Central memory CD8-positive, alpha-beta T cell (primary cell): ENCODE measurements at places on chromosomes 6 and 20.
A peak's percentile ranks its signal among the peaks of the same experiment; 100 is the strongest.

GRCh38 chr6:53239526-53239925 lies 90.9 kb upstream of the GCM1 start:
- no peak for DNase-seq

GRCh38 chr6:26500102-26500501 lies at the start of gene BTN1A1:
Gene BTN1A1, plus strand, starts transcription at chr6:26500303. Its CDS starts 984 bp downstream, at chr6:26501287.
- no peak for DNase-seq

DNA sequence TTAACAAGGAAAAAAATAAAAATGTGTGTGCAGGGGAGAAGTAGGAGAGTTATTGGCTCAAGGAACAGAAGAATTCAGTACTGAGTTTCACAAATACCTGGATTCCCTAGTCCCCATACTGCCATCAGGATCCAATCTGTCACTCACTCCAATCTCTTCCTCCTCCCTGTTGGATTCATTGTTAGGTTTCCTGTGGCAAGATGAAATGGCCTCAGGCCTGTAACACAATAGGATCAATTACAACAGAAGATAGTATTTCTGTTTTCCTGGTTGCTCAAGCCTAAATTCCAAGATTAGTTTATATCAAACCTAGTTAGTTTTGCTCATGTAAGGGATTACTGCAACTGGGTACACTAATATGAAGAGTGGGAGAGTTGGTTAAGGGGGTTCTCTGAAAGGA lies 24.4 kb downstream of the HCRTR2 start:
- no peak for DNase-seq

- no peak for DNase-seq
Measured at GRCh38 chr20:62372042-62372993, 5.2 kb upstream of the LAMA5 start.

- no peak for DNase-seq
Measured at GRCh38 chr6:110898111-110898510, 23.5 kb downstream of the AMD1 start.

GRCh38 chr6:94953867-94954631 lies 623.3 kb upstream of the MANEA start:
- no peak for DNase-seq

- DNase-seq, result no peak
Measured at GRCh38 chr6:81612136-81612535, 140.3 kb downstream of the TENT5A start.

- peak; percentile 35 for DNase-seq
Measured at GRCh38 chr20:34538671-34539123, 19.8 kb upstream of the MAP1LC3A start.

DNA sequence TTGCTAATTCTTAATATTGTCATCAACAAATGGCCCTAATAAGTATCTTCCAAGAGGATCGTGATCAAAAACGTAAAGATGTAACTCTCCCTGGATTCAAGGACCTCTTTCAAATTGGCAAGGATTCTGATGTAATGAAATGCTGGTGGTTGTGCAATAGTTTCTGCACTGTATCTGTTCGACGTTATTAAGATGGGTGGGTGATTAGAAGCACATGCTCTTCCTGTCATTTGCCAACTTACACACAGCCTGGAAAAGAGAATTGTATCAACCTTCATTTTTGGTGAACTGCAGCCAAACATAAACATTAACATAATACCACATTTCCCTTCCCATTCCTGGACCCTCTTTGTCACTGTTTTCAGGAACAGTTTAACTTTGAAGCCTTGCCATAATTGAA lies 9.8 kb downstream of the FOXQ1 start:
- DNase-seq, result no peak

DNA sequence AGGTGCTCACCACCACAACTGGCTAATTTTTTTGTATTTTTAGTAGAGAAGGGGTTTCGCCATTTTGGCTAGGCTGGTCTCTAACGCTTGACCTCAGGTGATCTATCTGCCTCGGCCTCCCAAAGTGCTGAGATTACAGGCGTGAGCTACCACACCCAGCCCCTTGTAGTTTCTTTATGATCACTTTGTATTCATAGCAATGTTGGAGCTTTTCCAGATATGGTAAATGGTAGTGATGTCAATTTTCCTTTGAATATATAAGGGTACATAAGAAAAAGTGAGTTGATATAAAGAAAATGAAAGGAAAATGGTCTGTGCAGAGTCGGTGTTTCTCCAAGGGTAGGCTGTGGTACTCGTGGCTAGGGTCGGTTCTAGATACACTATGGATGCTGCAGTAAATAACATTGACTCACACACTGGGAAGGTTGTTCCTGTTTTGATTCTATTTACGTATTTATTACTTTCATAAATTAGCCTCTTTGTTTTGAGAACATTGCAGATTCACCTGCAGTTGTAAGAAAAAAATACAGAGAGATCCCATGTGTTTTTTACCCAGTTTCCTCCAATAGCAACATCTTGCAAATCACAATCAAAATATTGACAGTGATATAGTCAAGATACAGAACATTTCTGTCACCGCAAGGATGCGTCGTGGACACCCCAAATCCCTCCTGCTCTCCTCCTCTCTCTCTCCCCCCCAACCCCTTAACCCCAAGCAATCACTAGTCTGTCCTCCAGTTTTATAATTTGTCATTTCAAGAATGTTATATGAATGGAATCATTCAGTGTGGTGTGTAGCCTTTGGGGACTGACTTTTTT lies 2.5 kb downstream of the ZNF831 start:
- DNase-seq, result no peak

- DNase-seq, result no peak
Measured at GRCh38 chr6:113104951-113105350, 752.2 kb upstream of the MARCKS start.

GRCh38 chr6:70797625-70798024 lies 129.9 kb downstream of the SMAP1 start:
- no peak for DNase-seq

DNA sequence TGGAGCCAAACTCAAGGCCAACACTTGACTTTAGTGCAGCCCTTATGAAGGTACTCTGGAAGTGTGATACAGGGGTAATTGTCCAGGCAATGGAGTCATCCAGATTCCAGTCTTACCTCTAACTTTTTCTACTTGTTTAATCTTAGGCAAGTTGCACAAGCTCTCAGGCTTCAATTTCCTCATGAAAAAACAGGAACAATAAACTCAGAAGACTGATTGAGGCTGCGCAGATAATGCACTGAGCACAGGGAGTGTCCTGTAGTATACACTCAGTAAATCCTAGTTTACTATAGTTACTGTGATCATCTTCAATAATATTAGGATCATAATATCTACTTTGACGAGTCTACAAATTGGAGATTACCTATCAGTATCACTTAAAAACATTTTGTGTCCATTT lies 127.5 kb upstream of the SMLR1 start:
- no peak for DNase-seq

DNA sequence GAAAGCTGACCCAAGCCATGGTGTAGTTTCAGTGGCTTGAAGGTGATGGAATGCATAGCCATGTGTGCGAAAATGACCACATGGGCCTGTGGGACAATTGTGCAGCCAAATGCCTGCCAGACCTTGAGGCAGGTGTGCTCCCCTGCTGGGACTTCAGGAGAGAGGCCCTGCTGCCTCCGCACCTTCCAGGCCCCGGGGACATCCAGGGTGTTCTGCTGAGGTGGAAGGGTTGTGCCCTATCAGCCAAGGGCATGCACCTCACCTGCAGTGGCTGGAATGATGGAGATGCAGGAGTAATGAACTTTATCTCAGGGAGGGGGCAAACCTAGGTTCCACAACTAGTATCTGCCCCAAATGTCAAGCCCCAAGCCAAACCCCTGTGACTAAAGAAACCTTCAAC lies 44.0 kb downstream of the PRND start:
- DNase-seq, result no peak

DNA sequence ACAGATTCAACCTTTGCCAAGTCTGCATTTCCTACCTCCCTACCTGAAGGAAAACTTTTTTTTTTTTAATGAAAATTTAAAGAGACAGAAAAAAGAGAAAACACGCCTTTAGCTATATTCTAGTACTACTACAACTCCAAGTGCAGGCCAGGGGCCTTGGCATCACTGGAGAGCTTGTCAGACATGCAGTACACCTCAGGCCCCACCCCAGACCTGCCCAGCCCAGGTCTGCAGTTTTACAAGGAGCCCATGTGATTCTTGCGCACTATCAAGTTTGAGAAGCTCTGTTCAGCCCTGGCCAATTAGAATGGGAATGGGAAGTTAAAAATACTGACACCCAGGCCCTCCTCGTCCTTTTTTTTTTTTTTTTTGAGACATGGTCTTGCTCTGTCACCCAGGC lies 85.0 kb downstream of the NFATC2 start:
- no peak for DNase-seq

DNA sequence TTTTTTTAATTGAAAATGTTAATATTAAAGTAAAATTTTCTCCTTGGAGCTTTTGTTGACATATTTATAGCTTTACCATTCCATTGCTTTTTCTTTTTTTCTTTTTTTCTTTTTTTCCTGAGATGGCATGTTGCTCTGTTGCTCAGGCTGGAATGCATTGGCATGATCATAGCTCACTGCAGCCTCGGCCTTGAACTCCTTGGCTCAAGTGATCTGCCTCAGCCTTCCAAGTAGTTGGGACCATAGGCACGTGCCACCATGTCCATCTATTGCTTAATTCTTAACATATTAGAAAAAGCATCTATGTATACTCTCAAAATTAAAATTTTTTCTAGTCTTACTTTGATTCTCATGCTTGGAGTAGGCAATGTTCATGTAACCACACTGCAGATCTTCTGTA lies 43.0 kb downstream of the RALGAPB start:
- no peak for DNase-seq

DNA sequence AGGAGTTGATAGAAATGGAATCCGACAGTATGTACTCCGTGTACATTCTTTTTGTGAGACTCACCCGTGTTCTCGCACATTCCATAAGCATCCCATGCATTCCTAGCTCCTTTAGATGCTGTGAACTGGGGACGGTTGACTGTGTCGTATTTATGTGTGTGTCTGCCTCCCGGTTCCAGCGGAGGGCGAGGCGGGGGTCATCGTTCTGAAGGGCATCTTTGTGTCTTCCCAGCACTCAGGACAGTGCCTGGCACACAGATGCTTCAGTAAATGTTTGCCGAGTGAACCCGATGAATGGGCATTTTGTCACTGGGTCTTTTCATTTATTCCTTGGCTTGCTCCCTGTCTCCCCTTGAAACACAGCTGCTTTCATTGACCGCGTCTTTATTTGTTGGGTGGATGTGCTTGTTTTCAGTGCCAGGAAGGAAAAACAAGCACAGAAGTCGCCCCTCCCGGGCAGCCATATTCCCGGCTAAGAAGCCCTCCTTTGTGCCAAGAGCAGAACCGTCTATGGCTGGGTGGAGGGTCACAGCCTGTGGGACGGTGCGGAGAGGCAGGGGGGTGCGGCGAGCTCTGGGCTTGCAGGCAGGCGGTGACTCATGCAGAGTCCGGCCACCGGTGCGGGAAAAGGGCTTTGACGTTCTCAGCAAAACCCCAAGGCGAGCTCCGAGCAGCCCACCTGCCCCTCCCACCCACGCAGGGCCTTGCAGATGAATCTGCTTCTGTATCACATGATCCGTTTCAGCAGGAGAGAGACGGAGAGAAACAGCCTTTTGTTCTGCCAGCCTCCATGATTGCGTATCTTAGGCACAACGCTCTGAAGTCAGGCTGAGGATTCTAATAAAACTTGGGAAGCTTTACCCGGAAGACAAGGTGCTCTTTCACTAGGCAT lies 11.2 kb upstream of the PSMG4 start:
- DNase-seq, result no peak

- DNase-seq, result no peak
Measured at GRCh38 chr6:131129689-131130553, 5.3 kb upstream of the AKAP7 start.

DNA sequence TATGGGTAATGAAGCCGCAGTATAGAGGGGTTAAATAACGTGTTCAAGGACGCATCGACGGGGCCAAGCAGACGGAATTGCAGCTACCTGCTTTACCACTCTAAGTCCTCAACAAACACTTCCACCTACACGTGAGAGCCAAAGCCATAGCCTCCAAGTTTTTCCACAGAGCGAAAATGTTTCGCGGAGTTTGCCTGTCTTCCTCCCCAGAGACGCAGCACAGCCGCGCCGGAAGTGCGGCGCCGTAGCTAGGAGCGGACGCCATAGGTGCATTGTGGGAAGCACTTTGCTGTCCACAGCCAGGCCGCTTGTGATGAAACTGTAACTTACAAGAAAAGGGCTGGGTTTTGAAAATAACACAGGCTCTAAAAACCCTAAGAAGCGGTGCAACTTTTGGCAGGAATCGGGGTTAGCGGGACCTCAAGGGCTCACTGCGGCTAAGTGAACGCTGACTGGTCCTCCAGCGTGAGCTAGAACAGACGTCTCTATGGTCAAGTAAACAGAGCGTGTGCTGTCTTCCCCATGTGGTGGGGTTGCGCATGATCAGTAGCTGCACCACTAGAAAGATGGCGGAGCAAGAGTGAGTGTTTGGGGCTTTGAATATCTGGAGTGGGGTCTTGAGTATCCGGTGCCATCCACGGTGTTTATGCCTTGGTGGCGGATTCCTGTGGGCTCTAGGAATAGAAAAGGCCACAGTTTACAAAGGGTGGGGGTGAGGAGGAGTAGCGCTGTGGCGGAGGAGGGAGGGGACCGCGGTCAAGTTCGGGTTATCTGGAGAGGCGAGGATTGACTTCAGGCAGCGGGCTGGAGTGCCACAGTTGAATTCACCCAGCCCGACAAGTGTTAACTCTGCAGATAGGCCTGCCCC lies at the start of gene RPL7L1:
Gene RPL7L1, plus strand, starts transcription at position 245 of the 868 bp plus-strand sequence. Its CDS starts 295 bp downstream, at position 540.
- DNase-seq, result peak; percentile 80

DNA sequence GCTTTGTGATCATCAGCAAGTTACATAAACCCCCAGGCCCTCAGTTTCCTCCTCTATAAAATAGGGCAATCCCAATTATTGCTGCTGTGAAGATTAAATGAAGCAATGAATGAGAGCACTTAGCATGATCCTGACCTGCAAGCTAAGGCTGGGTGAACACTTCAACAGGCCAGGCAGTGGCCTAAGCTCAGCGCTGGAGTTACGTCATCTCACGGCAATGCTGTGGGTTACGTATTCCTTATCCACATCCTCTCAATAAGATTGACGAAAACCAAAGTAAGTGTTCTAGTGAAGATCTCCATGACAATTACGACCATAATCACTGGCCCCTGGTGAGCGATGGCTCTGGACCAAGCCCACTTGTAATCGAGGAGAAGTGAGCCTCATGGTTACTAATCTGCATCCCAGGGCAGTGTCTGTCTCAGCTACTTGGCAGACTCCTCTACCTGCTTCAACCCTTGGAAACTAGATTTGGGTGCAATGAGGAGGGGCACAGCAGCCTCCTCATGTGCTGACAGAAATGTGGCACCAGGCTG lies 274.1 kb upstream of the ARID1B start:
- no peak for DNase-seq

DNA sequence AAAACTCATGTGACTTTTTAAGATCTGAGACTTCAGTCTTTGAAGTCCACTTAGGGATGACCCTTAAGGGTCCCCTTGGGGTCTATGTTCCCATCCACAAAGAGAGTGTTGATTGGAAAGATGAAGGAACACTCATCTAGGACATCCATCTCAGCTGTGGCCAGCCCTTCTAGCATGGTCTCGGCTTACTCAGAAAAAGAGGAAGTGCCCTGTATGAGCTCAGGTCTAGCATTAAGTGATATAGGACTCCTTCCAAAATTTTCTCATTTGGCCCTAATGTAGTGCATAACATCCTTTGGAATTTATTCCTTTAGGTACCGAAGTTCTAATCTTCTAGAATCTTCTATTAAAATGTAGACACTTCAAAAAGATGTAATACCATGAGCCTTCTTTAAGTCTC lies 77.4 kb downstream of the NDUFAF5 start:
- no peak for DNase-seq

- DNase-seq, result no peak
Measured at GRCh38 chr20:19588732-19589131, 169.3 kb upstream of the RIN2 start.

- no peak for DNase-seq
Measured at GRCh38 chr20:14526891-14527290, 189.5 kb upstream of the FLRT3 start.

GRCh38 chr6:21158873-21159272 lies 434.7 kb upstream of the SOX4 start:
- DNase-seq, result no peak

- no peak for DNase-seq
Measured at GRCh38 chr6:15901141-15902115, 227.5 kb upstream of the MYLIP start.
